Left colon (tissue), 2 donors: ENCODE measurements at places on chromosomes 1 and 21.

DNA sequence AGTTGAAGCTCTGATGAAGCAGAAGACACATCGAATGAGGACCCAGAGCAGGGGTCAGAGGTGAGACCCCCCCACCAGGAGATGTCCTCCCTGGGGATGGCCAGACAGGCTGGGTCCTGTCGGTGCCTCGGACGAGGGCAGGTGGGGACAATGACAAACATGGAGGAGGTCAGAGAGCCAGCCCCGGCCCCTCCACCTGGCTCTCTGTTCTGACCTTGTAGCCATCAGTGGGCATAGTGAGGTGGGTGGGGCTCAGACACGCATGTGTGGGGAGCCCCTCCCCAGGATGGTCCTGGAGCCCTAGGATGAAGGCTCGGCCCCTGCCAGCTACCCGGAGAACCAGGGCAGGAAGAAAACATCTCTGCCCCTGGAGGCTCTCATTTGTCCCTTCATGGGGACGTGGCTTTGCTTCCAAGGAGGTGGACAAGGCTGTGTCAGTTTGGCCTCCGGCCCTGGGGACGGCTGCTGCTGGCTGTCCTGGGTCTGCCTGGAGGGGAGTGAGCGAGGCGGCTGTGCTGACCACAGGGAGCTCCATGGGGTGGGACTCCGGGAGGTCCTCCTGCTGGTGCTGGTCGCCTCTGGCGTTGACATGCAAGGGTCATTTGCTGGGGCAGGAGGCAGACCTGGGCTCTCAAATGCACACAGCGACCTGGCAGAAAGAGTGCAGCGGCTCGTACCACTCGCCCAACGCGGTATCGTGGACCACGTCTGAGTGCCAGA is 2.6 kb downstream of the KRTAP10-6 start:
- no peak for DNase-seq

- DNase-seq: no peak
Observed at GRCh38 chr1:204357551-204358490, 1.9 kb downstream of the PLEKHA6 start.

GRCh38 chr1:60108196-60108595 is 34.6 kb upstream of the C1orf87 start:
- no peak for DNase-seq

DNA sequence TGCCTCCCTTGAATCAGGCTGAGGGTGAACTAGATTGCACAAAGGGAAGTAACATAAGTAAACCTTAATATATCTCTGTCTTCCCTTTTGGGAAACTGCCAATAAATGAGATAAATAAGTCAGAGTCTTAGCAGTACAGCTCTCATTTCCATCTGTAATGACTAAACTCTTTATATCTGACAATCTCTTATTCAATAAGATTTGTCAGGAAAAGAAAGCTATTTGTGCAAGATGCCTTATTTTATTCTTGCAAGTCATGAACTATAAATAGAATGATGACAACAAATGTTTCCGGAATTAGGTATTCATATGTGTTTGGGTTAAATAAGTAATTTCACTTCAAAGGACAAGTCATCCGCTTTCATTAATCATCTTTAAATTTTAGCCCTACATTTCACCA is 229.2 kb downstream of the PTGER3 start:
- DNase-seq: no peak

DNA sequence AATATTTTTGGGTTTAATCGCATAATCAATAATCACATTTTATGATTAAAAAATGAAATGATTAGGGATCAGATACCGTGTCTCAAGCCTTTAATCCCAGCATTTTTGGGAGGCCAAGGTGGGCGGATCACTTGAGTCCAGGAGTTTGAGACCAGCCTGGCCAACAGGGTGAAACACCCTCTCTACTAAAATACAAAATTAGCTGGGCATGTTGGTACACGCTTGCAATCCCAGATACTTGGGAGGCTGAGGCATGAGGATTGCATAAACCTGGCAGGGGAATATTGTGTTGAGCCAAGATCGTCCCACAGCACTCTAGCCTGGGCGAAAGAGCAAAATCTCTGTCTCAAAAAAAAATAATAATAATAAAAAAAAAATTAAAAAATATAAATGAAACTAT is 1581.4 kb downstream of the KCNT2 start:
- no peak for DNase-seq

- DNase-seq: no peak
Observed at GRCh38 chr1:47238935-47239592, 7.0 kb upstream of the TAL1 start.

- DNase-seq: no peak
Observed at GRCh38 chr1:5494518-5494917, 497.7 kb downstream of the NPHP4 start.

- DNase-seq: peak; percentile 54
Observed at GRCh38 chr1:156623946-156624813, 5.0 kb downstream of the HAPLN2 start.

- peak; percentile 31 for DNase-seq
Observed at GRCh38 chr1:38818175-38818976, 41.2 kb downstream of the RRAGC start.

GRCh38 chr1:209667708-209668107 is 7.5 kb upstream of the G0S2 start:
- DNase-seq: no peak

GRCh38 chr1:153941826-153942725 is 4.4 kb downstream of the DENND4B start:
- DNase-seq: no peak

- no peak for DNase-seq
Observed at GRCh38 chr1:78497201-78497600, 6.4 kb downstream of the PTGFR start.

DNA sequence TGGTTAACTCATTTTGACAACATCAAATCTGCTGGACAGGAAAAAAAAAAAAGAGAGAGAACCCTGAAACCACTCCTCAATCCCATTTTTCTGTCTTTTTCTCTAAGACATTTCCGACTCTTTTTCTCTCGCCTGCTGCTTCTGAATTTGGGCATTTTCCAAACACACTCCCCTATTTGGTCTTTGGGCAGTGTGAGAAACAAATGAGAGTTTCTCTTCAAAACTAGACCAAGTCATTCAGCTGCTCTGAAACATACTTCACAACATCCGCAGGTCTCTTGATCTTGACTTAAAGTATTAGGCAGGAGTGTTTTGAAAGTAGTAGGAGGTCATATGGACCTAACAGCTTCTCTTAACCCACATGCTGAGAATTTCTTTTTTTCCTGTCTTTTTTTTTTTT is 364.8 kb upstream of the ESRRG start:
- no peak for DNase-seq

DNA sequence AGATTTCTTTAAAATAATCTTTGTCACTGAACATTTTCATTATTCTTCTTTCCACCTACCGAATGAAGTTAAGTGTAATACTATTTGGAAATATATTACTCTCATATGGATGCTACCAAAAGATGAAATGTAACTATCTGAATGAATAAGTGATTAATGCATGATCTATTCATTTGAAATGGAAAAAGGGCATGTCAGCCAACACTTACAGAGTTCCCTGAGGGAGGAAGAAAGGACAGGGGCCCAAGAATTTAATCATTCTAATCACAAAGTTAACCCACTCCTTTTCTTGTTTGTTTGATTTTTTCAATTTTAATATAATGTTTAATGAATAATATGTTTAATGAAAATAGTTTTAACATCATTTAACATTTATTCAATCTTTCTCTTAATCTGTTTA is 129.4 kb downstream of the ZC3H11B start:
- no peak for DNase-seq

GRCh38 chr1:200179781-200180160 is 152.3 kb downstream of the NR5A2 start:
- no peak for DNase-seq

DNA sequence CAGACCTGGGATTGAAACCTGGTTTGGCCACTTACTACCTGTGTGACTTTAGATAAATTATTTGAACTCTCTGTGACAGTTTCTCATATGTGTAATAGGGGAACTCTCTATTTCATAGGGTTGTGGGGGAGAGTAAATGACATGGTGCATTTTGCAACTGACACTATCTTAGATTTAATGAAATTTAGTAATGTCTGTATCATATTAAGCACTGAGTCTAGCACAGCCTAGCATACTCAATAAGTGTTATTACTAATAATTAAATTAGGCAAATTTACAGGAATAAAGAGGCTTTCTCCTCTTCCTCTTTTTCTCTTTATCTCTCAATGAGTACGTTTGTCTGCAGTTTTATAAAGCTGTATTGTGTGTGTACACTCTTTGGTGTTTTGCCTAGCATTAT is 80.2 kb upstream of the MACF1 start:
- DNase-seq: no peak

GRCh38 chr1:111227851-111228747 is 586 bp downstream of the CHI3L2 start:
- DNase-seq: no peak

- DNase-seq: no peak
Observed at GRCh38 chr1:170599033-170599432, 64.9 kb upstream of the PRRX1 start.

DNA sequence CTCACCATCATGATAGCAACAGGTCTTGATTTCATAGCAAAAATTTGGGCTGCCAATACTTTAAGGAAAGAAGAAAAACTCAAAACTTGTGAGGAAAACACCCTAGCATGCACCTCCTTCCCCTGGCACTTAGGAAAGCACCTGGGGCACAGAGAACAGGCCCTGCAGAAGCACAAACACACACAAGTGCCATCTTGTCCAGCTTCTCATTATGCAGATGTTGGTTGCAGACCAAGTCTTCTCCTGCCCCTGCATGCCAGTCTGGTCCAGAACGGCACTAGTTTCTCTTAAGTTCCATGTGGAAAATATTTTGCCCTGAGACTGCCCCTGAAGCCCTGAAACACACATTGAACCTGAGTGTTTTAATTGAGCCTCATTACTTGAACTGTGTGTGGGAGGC is 6.3 kb upstream of the ETV3 start:
- DNase-seq: no peak

GRCh38 chr21:16073586-16073985 is 343.8 kb downstream of the USP25 start:
- DNase-seq: no peak

DNA sequence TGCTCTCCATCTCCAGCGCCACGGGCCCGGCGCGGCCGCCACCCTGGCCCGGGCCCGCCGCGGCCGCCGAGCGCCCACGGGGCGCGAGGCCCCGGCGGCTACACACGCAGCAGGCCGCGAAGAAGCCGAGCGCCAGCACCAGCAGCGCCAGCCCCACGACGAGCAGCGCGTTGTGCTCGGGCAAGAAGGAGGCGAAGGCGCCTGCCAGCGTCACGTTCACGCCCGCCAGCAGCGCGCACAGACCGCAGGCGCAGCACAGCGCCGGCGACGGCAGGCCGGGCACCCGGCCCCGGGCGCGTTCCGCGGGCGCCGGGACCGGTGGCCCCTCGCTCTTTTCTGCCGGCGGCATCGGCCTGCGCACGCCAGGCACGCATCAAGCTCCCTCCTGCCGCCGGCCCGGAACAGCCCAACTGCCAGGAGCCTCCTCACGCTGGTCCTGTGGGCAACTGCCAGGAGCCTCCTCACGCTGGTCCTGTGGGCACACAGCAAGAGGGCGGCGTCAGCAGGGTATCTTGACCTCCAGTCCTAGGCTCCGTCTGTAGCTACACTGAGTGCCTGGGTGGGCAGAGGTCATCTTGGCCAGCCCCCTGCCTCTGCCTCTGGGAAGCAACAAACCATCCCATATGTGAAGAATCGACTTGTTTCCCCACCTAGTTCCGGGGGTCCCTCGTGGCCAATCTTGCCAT is 18.1 kb downstream of the KNCN start:
- DNase-seq: no peak

DNA sequence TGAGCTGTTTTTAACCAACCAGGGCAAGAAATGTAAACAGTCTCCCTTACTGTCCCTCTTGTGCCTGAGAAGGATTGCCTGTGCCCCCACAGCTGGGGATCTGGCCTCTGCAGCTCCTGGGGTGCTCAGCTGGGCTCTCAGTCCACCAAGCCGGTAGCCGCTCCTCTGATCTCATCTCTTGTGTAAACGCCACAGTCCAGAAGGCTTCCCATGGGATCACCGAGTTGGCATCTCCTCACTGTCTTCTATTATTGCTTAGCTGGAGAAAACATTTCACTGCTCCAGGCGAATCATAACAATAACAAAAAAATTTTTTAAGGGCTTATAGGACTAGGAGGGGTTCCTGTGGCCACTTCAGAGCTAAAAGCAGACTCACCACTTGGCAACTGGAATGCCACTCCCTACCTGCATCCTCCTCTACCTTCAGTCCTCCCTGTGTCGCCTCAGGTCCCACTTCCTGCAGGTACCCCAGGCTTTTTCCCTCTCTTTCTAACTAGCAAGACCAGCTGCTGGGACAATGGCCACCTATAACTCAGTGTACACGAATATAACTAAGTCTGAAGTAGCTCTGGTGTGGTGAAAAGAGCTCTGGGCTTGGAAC is 75.8 kb downstream of the ATP1A1 start:
- no peak for DNase-seq

DNA sequence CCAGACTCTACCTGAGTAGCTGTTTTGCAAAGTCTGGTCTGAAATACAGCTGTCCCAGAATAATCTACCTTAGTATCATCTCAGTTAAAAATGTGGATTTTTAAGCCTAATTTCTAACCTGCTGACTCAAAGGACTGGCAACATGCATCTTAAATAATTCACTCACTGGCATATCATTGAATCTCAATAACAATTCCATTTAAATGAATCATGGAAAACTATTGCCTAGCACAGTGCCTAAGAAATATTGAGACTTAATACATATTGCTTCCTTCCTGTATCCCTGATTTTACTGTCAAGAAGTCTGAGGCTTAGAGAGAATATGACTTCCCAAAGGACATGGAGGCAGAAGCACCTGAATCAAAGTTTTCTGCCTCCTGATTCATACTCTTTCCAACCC is 3.1 kb downstream of the CCDC190 start:
- DNase-seq: no peak

DNA sequence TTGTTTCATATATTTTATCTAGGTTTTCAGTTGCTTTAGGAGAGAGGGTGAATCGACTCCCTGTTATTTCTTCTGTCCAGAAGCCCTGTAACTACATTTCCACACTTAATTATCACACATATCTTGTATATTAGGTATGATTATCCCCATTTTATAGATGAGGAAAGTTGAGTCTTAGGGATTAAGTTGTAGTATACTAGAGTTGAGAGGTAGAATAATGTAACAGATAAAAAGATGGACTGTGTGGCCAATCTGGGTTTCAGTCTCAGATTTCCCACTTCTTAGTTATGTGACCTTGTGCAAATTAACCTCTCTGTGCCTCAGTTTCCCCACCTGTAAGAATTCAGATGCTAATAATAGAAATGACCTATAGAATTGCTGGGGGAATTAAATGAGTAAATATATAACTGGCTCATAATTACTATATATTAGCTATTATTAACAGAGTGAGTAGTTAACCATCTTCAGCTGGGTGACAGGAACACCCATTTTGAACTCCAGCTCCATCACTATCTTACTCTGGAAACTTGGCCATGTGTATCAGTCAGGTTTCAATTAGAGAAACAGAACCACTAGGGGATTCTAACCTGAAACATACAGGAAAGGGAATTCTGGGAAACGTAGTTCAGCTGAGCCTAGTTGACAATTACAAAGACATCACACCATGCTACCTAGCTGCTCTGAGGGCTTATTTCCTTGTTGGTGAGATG is 20.4 kb upstream of the FOXO6 start:
- no peak for DNase-seq
